Right ventricle myocardium superior (tissue), 1 donor: ENCODE measurements at places on chromosomes 5 and 9. TPM values are rescaled to one million over a fixed set of nuclear protein-coding genes. Genes with fewer than 3 reads are reported as not detected.

Gene TMED9
- total RNA-seq: 61.0 TPM

Gene FYB1
- 4.2 TPM for total RNA-seq

Gene CTNNAL1
- total RNA-seq: 77.5 TPM

Gene PHF24
- total RNA-seq: 0.19 TPM

Gene FAM153A
- total RNA-seq: 0.56 TPM

Gene ADAMTS6
- total RNA-seq: 0.78 TPM

Gene GARNL3
- total RNA-seq: 12.6 TPM

Gene DAB2IP
- 44.7 TPM for total RNA-seq

Gene NTRK2
- total RNA-seq: 4.5 TPM

Gene CDKN2B
- total RNA-seq: 2.3 TPM

Gene MATR3
- total RNA-seq: 111 TPM

Gene ADAMTS19
- 0.81 TPM for total RNA-seq

Gene STOM
- total RNA-seq: 155 TPM

Gene WNK2
- total RNA-seq: 222 TPM

Gene CER1
- not detected for total RNA-seq

Gene CNTNAP3B
- 11.2 TPM for total RNA-seq

Gene CCDC192
- not detected for total RNA-seq

Gene FAXDC2
- 24.1 TPM for total RNA-seq

Gene PAM
- total RNA-seq: 859 TPM

Gene MARCOL
- total RNA-seq: not detected

Gene MEIKIN
- total RNA-seq: not detected

Gene RNF183
- not detected for total RNA-seq

Gene KCTD16
- 0.03 TPM for total RNA-seq

Gene CDX1
- not detected for total RNA-seq

Gene SMIM27
- total RNA-seq: 14.2 TPM

Gene GALNT12
- total RNA-seq: 0.43 TPM

Gene SSBP2
- total RNA-seq: 46.9 TPM

Gene DMRT2
- not detected for total RNA-seq

Gene PAPPA
- 1.2 TPM for total RNA-seq

Gene PCBD2
- 28.9 TPM for total RNA-seq

Gene SMIM32
- not detected for total RNA-seq

Gene SPATA31D3
- total RNA-seq: not detected

Gene FRMPD1
- total RNA-seq: 1.6 TPM

Gene IFNE
- not detected for total RNA-seq

Gene GNA14
- total RNA-seq: 1.9 TPM

Gene TSSK1B
- not detected for total RNA-seq

Gene LHX3
- total RNA-seq: not detected

Gene NEUROG1
- total RNA-seq: not detected

Gene TRMO
- 5.8 TPM for total RNA-seq

Gene MCIDAS
- total RNA-seq: not detected

Gene GPR150
- not detected for total RNA-seq

Gene PCDHB3
- 1.4 TPM for total RNA-seq

Gene PCDHGB3
- 7.6 TPM for total RNA-seq

Gene CATSPER3
- 0.32 TPM for total RNA-seq

Gene ITK
- total RNA-seq: 0.13 TPM

Gene GRM6
- not detected for total RNA-seq

Gene ORM2
- not detected for total RNA-seq

Gene TAF11L10
- not detected for total RNA-seq

Gene SGCD
- 81.5 TPM for total RNA-seq

Gene IRX1
- total RNA-seq: 0.65 TPM

Gene C5orf58
- 0.65 TPM for total RNA-seq

Gene PCDHGB5
- 7.2 TPM for total RNA-seq

Gene ARAP3
- 12.5 TPM for total RNA-seq
